ENCODE measurements at places on chromosomes 16 and 17.

- DNase-seq: no peak
Observed at GRCh38 chr17:78798695-78799559, 16.9 kb upstream of the CYTH1 start.

- DNase-seq: no peak
Observed at GRCh38 chr17:73309727-73310596, 1.8 kb downstream of the CDC42EP4 start.

GRCh38 chr17:74759243-74759801 lies 10.9 kb downstream of the NHERF1 start:
- no peak for DNase-seq

GRCh38 chr17:57663326-57664070 lies 81.6 kb downstream of the CCDC182 start:
- DNase-seq: no peak

DNA sequence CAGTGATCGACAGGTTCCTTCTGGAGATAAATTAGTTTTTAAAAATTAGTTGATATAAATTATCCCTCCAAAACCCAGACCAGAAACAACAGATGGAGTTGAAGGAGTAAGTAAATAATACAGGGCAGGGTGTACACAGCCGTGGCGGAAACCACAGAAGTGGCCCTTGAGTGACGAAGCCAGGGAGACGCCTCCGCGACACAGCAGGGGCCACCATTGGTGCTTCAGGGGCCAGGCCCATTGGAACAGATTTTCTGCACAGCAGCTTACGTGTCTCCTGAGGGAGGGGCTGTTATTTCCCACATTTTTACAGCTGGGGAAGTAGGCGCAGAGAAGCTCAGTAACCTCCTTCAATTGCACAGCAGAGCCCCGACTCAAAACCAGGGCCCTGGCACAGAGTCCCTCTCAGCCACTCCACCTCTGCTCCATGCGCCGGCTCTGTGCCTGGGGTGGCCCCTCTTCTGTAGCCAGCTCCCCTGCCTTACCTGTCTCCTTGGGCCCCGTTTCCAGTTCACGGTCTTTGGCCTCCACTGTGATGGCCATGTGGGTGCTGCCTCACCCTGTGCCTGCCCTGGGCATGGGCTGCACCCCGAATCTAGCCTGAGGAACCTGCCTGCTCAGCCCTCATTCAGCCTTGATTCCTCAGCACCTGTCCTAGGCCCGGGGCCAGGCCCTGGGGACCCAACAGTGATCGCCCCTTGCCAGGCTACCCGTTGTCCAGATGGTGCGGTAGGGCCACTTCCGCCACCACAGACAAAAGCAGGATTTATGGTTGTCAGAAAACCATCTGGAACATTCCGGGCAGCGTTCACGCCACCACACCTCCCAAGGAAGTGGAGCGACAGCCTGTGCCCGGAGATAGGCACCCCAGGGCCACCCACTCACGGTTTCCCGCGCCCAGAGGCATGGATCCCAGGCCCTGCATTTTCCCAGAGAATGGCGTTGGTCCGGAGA lies 128.5 kb upstream of the GSE1 start:
- peak; percentile 66 for DNase-seq

- DNase-seq: no peak
Observed at GRCh38 chr17:63458478-63458877, 12.4 kb upstream of the CYB561 start.

- DNase-seq: peak; percentile 52
Observed at GRCh38 chr16:2500918-2501750, 12.6 kb upstream of the ATP6V0C start.

DNA sequence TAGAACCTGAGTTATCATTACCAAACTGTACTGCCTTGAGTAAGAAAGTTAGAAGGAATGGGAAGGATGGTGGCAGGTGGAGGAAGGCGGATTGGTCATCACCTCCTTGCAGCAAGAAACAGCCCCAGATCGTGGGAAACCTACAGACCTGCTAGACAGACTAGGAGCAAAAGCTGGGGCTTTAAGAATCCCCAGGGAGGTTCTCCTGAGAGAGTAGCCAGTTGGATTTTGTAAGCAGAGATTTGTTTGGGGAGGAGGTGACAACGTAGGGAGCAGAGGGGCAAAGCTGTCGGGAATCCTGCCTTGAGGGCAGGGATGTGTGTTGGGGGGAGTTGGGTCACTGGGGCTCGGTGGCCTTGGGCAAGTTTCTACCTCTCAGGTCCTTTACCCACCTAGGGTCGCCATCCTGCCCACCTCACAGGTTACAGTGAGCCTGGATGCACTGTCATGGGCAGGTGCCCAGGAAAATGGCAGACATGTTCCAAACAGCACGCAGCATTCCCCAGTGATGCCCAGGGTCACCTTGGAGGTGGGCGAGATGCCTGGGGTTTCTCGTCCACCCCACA lies 49.2 kb upstream of the STH start:
- no peak for DNase-seq

- DNase-seq: no peak
Observed at GRCh38 chr16:49437344-49437743, 63.7 kb downstream of the C16orf78 start.

GRCh38 chr16:11396241-11397048 lies 51.2 kb downstream of the RMI2 start:
- no peak for DNase-seq

- DNase-seq: no peak
Observed at GRCh38 chr16:56953006-56953405, 8.7 kb upstream of the CETP start.

DNA sequence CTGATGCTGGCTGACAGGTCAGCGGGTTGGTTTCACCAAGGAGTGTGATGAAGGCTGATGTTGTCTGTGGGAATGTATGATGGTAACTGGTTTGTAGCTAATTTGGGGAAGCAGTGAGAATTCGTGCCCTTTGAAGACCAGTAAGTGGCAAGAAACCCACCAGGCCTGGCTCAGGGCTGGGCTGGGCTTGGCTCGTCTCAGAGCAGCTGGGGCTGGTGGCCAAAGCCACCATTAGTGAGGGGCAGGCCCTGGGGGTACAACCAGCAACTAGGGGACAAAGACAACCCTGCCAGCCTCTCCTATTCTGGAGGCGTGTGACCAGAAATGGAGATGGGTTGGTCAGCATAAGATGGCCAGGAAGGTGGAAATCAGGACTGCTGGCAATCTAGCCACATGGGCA lies 13.0 kb upstream of the STH start:
- no peak for DNase-seq

DNA sequence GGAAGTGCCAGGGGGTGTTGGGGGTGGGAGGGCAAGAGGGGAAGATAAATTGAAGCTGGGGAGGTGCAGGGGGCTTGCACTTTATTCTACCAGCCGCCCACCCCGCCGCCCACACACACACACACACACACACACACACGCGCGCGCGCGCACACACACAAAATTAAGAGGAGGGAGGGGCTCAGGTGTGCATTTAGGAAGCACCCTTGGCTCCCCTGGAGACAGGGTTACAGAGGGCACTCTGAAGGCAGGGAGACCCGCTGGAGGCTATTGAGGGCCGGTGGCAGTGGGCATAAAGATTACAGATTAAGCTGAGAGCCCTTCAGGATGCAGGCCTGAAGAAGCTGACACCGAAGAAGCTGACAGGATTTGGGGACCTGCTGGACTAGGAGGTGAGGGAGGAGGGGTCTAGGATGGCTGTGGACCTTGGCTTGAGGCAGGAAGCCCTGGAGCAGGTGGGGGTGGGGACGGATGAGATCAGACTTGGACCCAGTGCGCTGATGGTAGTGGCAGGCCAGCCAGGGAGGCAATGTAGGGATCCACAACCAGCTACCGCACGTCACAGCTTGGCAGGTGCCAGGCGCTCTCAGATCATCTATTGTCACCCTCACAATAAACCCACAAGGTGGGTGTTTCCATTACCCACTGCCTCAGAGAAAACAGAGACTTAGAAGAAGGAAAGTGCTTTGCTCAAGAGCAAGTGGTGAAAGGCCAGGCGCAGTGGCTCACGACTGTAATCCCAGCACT lies 772 bp upstream of the SAMD14 start:
- DNase-seq: no peak

GRCh38 chr16:74455619-74456289 lies 34.5 kb upstream of the CLEC18B start:
- no peak for DNase-seq

- no peak for DNase-seq
Observed at GRCh38 chr17:62676952-62677596, 49.6 kb downstream of the MRC2 start.

DNA sequence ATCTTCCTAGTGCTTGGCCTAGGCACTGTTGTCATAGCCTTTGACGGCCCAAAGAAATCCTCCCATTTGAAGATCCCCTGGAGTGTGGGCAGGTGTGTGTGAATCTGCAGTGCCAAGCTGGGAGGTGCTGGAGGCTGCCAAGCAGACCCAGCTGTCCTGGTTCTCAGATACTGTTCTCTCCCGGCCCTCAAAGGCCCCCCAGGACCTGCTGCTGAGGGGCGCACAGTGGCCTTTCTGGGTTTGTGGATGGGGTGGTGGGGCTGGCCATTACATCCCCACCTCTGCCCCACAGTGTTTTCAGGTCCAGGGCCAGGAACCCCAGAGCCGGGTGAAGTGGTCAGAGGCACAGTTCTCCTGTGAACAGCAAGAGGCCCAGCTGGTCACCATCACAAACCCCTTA lies 60.5 kb downstream of the MRC2 start:
- DNase-seq: no peak

- no peak for DNase-seq
Observed at GRCh38 chr17:69489313-69489712, 74.8 kb downstream of the MAP2K6 start.

- DNase-seq: no peak
Observed at GRCh38 chr17:740240-741017, 8.0 kb downstream of the TLCD3A start.

GRCh38 chr16:1097800-1098199 lies 1.8 kb upstream of the C1QTNF8 start:
- DNase-seq: no peak

DNA sequence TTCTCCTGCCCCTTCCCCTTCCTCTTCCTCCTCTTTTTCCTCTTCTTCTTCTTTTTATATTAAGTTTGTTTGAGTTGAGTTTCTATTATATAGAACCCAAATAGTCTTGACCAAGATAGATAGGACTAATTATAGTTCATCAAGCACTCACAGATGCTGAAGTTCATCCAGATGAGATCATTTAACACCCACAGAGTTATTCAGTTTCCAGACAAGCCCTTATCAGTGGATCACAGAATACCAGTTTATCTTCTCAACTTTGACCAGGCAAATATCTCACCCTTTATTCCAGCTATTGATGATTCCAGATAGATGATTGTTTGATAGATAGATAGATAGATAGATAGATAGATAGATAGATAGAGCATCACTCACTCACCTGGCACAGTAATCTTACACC lies 87.5 kb downstream of the AXIN2 start:
- no peak for DNase-seq

- no peak for DNase-seq
Observed at GRCh38 chr16:28293601-28293960, 1.3 kb downstream of the SBK1 start.

GRCh38 chr16:57316390-57317017 lies 32.0 kb upstream of the PLLP start:
- no peak for DNase-seq

- DNase-seq: no peak
Observed at GRCh38 chr17:51425773-51426172, 165.4 kb downstream of the UTP18 start.

DNA sequence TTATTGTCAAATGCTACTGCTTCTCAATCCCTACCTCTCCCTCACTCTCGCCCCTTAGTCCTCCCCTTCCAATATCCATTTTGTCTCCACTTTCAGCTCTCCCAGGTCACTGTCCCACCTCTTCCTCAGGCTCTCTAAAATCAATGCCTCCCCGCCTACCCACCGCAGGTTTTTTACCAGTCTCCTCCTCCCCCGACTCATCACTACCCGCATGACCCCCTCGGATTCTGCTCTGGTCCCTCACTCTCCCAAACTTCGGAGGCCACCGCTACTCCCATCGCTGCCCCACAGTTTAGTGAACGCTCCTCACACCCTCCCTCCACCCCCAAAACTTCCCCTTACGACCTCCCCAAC lies 513 bp downstream of the CRLF3 start:
- DNase-seq: no peak

- DNase-seq: no peak
Observed at GRCh38 chr17:75550139-75550465, 24.6 kb downstream of the LLGL2 start.

GRCh38 chr16:2404099-2404498 lies 25.1 kb upstream of the CCNF start:
- no peak for DNase-seq

DNA sequence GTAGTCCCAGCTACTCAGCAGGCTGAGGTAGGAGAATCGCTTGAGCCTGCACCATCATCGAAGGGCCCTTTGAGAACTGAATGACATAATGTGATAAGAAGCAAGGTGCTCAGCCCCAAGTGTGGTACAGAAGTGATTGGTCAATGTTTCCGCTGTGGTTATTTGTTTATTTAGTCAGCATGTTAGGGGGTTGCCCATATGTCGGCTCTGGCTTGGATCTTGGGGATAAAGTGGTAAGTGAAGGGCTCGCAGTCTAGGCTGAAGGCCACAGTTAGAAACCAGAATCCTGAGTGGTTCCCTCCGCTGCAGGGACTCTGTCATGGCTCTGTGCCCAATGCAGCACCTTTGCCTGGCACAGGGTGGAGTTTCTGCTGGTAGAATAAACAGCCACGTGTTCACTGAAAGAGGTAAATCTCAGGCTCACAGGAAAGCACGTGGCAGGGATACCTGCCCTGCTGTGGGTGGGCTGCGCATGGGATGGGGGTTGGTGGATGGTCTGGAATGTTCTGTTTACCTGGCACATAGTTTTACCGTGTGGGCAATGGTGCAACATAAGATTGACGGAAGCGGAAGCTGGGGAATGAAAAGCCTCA lies 35.4 kb downstream of the SYT17 start:
- DNase-seq: no peak

DNA sequence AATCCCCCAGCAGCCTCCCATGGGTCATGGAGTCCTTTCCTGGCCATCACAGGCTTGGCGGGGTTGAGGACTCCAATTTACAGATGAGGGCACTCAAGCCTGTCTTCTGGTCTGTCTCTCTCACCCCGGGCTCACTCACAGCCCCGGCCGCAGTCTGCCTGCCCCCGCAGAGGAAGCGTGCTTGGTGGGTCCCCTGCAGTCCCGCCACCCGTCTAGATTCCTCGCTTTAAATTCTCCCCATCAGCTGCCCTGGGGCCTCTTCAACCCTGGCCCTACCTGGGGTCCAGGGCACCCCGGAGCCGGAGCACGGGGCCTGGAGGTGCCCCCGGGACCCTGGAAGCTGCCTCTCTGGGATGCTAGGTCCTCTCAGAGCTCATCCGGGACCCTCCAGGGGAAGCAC lies 92.9 kb downstream of the ENGASE start:
- DNase-seq: no peak

GRCh38 chr16:17377360-17378324 lies 93.1 kb downstream of the XYLT1 start:
- no peak for DNase-seq

DNA sequence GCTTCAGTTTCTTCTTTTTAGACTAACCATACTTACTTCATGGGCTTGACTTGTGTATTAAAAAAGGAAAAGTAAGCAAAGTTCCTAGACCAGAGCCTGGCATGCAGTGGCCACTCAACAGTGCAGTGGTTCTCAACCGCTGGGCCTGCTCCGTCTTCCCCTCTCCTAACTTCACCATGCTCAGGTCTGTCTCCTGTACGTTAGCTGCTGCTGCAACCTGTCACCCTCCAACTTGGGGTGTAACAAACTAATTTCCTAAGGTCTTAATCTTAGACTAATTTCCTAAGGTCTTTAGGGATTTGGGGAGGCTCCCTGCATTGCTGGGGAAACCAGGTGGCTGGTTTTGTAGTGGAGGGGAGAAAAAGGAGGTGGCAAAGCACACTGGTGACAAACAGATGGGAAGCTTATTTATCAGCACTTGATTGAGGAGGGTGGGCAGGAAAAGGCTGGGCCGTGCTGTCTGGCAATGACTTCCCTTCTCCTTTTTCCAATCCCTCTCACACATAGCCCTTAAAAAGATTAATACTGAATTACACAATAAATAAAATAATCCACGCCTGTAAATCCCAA lies 2.2 kb upstream of the ARL4D start:
- no peak for DNase-seq

All from NCI-H187 treated with DMSO at 0.1 percent for 48 hours (cell line).